ENCODE measurements at places on chromosomes 3 and 15. TPM values are rescaled to one million over a fixed set of nuclear protein-coding genes. Genes with fewer than 3 reads are reported as not detected.

The MLF1 gene
- 3.4 TPM for total RNA-seq

GRCh38 chr3:52043750-52044149 lies 12.6 kb downstream of the DUSP7 start:
- no peak for DNase-seq
- no peak overlapping the region for H3K4me3 ChIP-seq
- no peaks in the 10 kb centered on the region for H3K36me3 ChIP-seq
- no peak overlapping the region for H3K27ac ChIP-seq
- no peaks in the 10 kb centered on the region for H3K4me1 ChIP-seq
- peaks cover 2% of the 10 kb centered on the region for H3K27me3 ChIP-seq

DNA sequence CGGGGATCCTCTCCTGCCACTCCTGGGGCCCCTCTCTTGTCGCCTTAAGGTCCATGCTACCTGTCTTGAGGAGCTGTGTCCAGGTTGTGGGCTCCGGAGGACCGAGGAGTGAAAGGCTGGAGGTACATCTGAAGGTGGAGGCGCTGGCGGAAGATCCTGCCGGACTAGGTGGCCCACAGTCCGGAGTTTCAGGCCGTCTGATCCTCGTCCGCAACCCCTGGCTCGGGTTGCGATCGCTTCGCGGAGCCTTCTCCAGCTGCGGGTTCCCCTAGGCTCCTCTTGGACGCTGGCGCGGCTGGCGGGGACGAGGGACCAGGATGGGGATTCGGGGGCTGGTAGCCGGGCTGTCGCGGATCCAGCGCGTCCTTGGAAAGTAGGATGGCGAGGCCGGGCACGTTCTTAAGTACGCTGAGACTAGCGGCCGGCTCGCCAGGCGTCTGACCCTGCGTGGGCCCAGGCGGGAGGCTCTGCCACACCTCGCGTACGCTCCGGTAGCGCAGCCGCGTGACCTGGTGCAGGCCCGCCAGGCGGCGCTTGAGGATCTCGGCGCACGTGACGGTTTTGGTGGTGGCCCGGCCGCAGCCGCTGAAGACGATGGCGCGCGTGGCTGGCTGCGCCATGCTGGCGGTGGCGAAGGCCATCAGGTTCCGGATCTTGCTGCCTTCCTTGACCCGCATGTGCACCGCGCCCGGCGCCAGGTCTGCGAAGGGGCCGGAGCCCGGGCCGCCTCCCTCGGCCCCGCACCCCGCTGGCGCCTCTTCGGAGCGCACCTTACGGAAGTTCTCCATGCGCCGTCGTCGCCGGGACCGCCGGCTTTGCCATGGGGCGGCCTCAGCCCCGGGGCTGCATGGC lies 550 bp downstream of the RPP25 start:
- peaks cover 25% of the 10 kb centered on the region for H3K4me1 ChIP-seq
- H3K27ac ChIP-seq: no peak overlapping the region
- peak; percentile 66 for DNase-seq

GRCh38 chr3:56196700-56197099 lies 271.6 kb downstream of the ERC2 start:
- no peak overlapping the region for H3K4me3 ChIP-seq
- H3K36me3 ChIP-seq: no peaks in the 10 kb centered on the region
- H3K27me3 ChIP-seq: no peaks in the 10 kb centered on the region
- H3K4me1 ChIP-seq: no peaks in the 10 kb centered on the region

GRCh38 chr3:14802381-14802731 lies 16.4 kb upstream of the FGD5 start:
- no peaks in the 10 kb centered on the region for H3K36me3 ChIP-seq
- peaks cover 19% of the 10 kb centered on the region for H3K27me3 ChIP-seq
- DNase-seq: no peak
- no peak overlapping the region for H3K4me3 ChIP-seq
- H3K27ac ChIP-seq: no peak overlapping the region

The SOX2 gene
- not detected for total RNA-seq

GRCh38 chr3:21256932-21257331 lies 494.1 kb downstream of the ZNF385D start:
- H3K4me1 ChIP-seq: no peaks in the 10 kb centered on the region
- no peak overlapping the region for H3K4me3 ChIP-seq
- no peak overlapping the region for H3K27ac ChIP-seq
- H3K36me3 ChIP-seq: no peaks in the 10 kb centered on the region

GRCh38 chr3:127758013-127758412 lies 64.3 kb downstream of the MGLL start:
- no peak overlapping the region for H3K27ac ChIP-seq
- H3K4me3 ChIP-seq: no peak overlapping the region
- H3K4me1 ChIP-seq: peaks cover 36% of the 10 kb centered on the region
- no peaks in the 10 kb centered on the region for H3K36me3 ChIP-seq
- no peak for DNase-seq

- H3K27ac ChIP-seq: peak overlapping the region; percentile 81
- peaks cover 61% of the 10 kb centered on the region for H3K4me1 ChIP-seq
- DNase-seq: no peak
- H3K36me3 ChIP-seq: peaks cover 83% of the 10 kb centered on the region
Measured at GRCh38 chr3:187039723-187040414, 99.4 kb downstream of the RPL39L start.

- no peak overlapping the region for H3K27ac ChIP-seq
- peaks cover 5% of the 10 kb centered on the region for H3K27me3 ChIP-seq
- no peaks in the 10 kb centered on the region for H3K36me3 ChIP-seq
Measured at GRCh38 chr3:155352900-155353490, 59.5 kb upstream of the STRIT1 start.

DNA sequence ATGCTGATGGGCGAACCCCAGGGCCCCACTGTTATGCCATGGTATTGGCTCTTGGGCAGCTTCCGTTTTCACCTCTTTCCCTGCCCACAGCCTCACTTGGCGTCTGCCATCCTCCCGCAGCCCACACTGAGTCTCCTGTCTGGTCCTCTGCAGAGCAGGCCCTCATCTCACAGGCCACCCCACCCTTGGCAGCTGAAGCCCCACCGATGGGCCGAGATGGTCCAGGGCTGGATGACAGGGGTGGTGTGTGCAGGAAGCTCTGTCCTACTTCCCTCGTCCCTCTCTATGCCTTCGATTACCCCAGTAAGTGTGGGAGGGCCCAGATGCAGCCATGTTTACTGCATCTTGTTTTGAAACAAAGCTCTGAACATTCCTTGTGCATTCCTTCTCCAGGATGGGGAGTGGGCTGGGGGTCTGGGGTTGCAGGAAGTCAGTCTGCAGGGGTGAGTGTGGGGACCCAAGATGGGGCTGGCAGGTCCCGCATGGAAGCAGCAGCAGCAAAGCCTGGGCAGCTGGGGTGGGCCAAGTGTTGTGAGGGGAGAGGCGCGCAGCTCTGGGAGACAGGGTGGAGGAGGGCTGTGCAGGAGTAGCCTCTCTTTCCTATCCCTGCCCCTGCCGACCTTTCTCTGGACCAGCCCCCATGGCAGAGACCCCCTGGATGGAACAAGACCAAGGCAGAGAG lies 20.9 kb downstream of the TBC1D21 start:
- H3K36me3 ChIP-seq: no peaks in the 10 kb centered on the region
- DNase-seq: no peak
- H3K27ac ChIP-seq: no peak overlapping the region
- no peak overlapping the region for H3K4me3 ChIP-seq
- H3K27me3 ChIP-seq: peaks cover 9% of the 10 kb centered on the region

GRCh38 chr3:113103588-113103987 lies 107.8 kb upstream of the BOC start:
- no peak overlapping the region for H3K4me3 ChIP-seq
- H3K27ac ChIP-seq: no peak overlapping the region
- H3K4me1 ChIP-seq: peaks cover 24% of the 10 kb centered on the region
- DNase-seq: no peak
- no peaks in the 10 kb centered on the region for H3K36me3 ChIP-seq

- H3K27ac ChIP-seq: peak overlapping the region; percentile 79
- no peak for DNase-seq
- H3K4me3 ChIP-seq: no peak overlapping the region
- peaks cover 51% of the 10 kb centered on the region for H3K4me1 ChIP-seq
- no peaks in the 10 kb centered on the region for H3K27me3 ChIP-seq
Measured at GRCh38 chr3:39254806-39255449, 24.9 kb downstream of the CX3CR1 start.

The PLXNB1 gene
- total RNA-seq: 7.0 TPM

DNA sequence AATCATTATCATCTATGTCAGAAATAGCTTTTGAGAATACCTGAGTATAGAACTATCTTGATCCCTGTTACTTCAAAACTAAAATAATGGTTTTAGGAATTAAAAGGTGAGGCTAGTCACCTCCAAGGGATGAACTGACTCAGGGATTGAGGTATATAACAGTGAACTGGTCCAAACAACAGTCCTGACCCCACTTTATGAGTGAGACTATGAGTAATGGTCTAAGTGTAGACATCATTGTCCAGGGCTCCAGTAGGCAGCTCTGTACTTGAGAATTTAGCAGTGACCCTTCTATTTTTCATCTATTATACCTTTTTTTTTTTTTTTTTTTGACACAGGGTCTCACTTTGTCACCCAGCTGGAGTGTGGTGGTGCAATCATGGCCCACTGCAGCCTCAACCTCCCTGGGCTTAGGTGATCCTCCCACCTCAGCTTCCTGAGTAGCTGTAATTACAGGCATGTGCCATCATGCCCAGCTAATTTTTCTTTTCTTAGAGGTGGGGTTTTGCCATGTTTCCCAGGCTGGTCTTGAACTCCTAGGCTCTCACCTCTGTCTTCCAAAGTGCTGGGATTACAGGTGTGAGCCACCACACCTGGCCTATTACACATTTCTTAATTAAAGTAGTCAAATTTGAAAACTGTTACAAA lies 36.3 kb downstream of the MLH1 start:
- H3K27ac ChIP-seq: no peak overlapping the region
- peaks cover 4% of the 10 kb centered on the region for H3K4me1 ChIP-seq
- no peaks in the 10 kb centered on the region for H3K27me3 ChIP-seq
- DNase-seq: no peak

The HIGD2B gene
- 0.16 TPM for total RNA-seq

The OR5K2 gene
- not detected for total RNA-seq

The FRMD4B gene
- 78.0 TPM for total RNA-seq

The SNX22 gene
- 0.98 TPM for total RNA-seq

- DNase-seq: no peak
- H3K36me3 ChIP-seq: no peaks in the 10 kb centered on the region
- H3K27me3 ChIP-seq: no peaks in the 10 kb centered on the region
- H3K27ac ChIP-seq: no peak overlapping the region
Measured at GRCh38 chr3:176798680-176799079, 398.6 kb downstream of the TBL1XR1 start.

The GOLGA8J gene
- not detected for total RNA-seq

GRCh38 chr3:4678320-4678719 lies 185.2 kb downstream of the ITPR1 start:
- no peak for DNase-seq
- peaks cover 78% of the 10 kb centered on the region for H3K36me3 ChIP-seq
- H3K4me1 ChIP-seq: no peaks in the 10 kb centered on the region
- no peak overlapping the region for H3K27ac ChIP-seq
- H3K4me3 ChIP-seq: no peak overlapping the region
- H3K27me3 ChIP-seq: no peaks in the 10 kb centered on the region

DNA sequence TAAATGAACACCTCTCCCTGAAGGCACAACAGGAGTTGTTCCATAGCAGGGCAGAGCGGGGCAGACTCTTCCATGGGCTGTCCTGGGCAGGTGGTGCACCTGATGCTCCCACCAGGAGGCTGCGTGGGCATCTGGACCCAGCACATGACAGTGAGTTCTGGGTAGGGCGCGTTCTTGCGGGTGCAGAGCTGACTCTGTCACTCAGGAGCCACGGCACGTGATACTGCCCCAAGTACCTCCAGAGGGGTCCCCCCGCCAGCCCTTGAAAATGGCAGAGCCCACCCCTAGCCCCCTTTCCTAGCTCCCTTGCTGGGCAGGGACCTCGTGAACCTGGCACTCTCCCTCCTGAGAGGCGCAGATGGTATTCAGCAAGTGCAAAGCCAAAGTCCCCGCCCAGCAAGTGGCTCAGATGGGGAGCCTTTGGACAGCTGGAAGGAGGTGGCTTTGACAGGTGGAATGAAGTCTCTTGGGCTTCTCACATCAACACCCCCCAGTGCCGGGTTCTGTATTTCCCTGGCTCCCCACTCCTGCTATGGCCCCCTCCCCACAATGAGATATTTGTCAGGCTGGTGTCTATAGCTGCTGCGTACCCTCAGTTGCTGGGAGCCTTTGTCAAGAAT lies 172.1 kb downstream of the TBC1D2B start:
- H3K4me3 ChIP-seq: no peak overlapping the region
- no peaks in the 10 kb centered on the region for H3K36me3 ChIP-seq
- H3K4me1 ChIP-seq: no peaks in the 10 kb centered on the region
- H3K27ac ChIP-seq: no peak overlapping the region
- no peaks in the 10 kb centered on the region for H3K27me3 ChIP-seq

DNA sequence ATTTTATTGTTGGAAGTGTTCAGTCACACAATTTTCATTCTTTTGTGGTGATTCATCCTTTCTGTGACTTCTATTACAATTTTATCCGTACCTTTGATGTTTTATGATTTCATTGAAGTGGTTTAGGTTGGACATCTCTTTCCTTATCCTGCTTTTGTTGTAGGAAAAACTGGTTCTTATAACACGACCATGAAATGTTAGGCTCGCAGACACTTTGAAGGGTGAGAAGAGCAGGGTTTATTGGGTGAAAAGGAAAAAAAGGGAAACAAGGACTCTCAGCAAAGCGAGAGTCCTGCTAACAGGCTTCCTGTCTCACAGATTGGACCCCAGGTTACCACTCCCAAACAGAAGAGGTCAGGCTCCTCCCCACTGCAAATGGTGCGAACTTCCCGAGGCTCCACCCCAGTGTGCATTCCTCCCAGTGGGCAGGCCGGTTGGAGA lies 257.4 kb downstream of the STXBP5L start:
- no peaks in the 10 kb centered on the region for H3K4me1 ChIP-seq
- no peaks in the 10 kb centered on the region for H3K27me3 ChIP-seq
- no peaks in the 10 kb centered on the region for H3K36me3 ChIP-seq
- DNase-seq: no peak

The ZIC1 gene
- not detected for total RNA-seq

The PRR20G gene
- total RNA-seq: not detected

- no peaks in the 10 kb centered on the region for H3K27me3 ChIP-seq
- no peak for DNase-seq
- no peak overlapping the region for H3K27ac ChIP-seq
- H3K4me3 ChIP-seq: no peak overlapping the region
- H3K4me1 ChIP-seq: peaks cover 34% of the 10 kb centered on the region
Measured at GRCh38 chr15:44550734-44551133, 13.8 kb downstream of the EIF3J start.

DNA sequence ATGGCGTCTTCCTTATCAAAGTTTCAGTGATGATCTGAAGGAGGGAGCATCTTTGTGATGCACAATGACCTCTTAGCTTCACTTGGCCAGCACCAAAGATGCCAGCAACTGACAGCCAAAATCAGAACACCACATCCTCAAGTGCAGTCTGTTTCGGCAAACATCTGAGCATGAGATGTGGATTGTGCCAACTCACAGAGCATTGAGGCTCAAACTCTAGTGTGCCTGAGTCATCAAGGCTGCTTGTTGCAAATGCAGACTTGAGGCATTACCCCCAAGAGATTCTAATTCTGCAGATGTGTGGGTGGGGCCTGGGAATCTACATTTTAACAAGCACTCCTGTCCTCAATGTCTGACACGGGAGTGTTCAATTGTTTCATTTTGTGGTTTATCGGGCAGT lies 35.8 kb downstream of the ABHD5 start:
- H3K27ac ChIP-seq: no peak overlapping the region
- H3K36me3 ChIP-seq: no peaks in the 10 kb centered on the region

DNA sequence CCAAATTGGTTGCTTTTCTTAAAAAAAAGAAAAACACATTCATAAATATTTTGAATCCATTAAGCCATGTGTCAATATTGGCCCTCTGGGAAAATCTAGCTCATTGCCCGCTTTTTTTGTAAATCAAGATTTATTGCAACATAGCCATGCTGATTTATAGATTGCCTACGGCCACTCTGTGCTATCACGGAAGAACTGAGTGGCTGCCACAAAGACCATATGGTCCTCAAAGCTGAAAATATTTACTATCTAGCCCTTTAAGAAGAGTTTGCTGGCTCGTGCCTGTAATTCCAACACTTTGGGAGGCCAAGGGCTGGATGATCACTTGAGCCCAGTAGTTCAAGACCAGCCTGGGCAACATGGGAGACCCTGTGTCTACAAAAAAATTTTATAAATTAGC lies 45.9 kb downstream of the IL5RA start:
- no peak overlapping the region for H3K4me3 ChIP-seq
- no peaks in the 10 kb centered on the region for H3K36me3 ChIP-seq
- H3K4me1 ChIP-seq: no peaks in the 10 kb centered on the region

Measured in activated T-helper 2 cell treated with anti-CD3 and anti-CD28 coated beads, Interferon-gamma antibody, Interleukin-2, Interleukin-4, amounts not matched to agents 10 μg/mL and 5 μg/mL and 100 μg/mL, durations not matched to agents 14 hours and 24 hours and 36 hours (primary cell).